Activated naive CD4-positive, alpha-beta T cell (primary cell): ENCODE measurements at places on chromosomes 13 and 19.

GRCh38 chr19:47021536-47022139 is 2.0 kb downstream of the NPAS1 start:
- DNase-seq, result no peak

DNA sequence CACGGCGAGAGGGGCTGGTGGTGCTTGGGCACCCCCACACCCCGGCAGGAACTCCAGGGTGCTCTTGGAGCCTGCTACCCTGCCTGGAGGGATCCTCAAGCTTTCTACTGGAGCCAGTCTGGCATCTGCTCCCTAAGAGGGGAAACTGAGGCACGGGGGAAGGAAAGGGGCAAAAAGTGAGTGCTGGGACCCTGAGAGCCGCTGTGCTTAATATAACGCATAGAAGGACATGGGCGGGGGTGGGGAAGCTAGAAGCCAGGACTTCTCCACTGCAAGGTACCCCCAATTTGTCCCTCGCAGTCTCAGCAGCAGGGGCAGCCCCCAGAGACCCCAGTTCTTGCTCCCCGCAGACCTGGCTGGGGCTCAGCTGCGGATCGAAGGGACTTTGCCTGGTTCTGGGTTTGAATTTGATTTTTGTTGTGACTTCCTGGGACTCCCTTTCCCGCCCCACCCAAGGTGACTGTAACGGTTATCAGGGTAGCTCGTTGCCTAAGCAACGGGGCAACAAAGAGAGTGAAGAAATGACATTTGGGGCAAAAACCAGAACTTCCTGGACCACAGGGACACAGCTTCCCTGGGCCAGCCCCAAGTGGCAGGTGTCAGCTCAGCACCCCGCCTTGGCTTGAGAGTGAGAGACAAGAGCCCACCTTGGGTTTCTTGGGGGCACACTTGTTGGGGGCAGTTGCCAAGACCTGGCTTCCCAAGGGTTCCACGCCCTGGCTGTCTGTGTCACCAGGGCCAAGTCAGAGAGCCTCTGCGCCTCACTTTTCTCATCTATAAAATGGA is 638 bp downstream of the ADGRE5 start:
- DNase-seq, result peak; percentile 48

DNA sequence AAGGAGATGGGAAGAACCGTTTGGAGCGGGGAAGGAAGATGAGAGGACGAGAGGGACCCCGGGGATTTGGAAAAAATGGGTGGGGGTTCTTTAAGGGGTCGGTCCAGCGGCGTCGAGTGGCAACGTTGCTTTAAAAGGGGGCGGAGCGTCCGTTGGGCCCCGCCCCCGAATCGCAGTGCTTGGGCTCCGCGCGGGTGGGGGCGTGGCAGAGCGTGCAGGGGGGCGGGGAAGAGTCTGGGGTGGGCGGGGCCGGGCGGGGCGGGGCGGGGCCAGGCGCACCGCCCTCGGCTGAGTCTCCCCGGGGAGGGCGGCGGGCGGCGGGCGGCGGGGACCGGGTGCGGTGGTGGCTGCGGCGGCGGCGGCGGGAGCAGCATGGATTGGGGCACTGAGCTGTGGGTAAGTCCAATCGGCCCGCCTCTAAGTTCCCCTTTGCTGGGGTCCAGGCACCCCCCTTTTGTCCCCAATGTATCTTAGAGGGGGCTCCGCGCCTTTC is at the start of gene TRIP10:
Gene TRIP10, plus strand, starts transcription at position 291 of the 493 bp plus-strand sequence. Its CDS starts 82 bp downstream, at position 373.
- DNase-seq, result peak; percentile 63

DNA sequence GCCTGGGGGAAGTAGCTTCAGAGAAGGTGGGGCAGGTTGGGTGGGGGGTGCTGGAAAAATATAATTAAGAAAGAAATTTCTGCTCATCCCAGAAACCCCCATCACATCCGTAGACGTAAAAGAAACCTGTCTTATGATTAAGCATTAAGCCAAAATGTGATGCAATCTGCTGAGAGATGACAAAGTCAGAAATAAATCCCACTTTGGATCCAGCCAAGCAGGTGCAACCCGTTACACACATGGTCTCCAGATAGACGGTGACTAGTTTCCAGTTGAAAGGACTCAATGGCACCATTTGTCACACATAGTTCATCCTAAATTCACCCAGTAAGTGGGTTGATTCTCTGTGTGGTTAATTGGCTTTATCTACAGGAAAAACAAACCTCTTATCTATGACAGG is 34.1 kb downstream of the PSG5 start:
- no peak for DNase-seq

GRCh38 chr13:94006296-94006695 is 473.2 kb downstream of the DCT start:
- DNase-seq, result no peak

- no peak for DNase-seq
These were observed 69.3 kb downstream of the NUFIP1 start for GRCh38 chr13:44920013-44920412.

- no peak for DNase-seq
These were observed 34.5 kb upstream of the FAM216B start for GRCh38 chr13:42746866-42747265.
